HCT116 (cell line): ENCODE measurements at places on chromosomes 1 and 21.

DNA sequence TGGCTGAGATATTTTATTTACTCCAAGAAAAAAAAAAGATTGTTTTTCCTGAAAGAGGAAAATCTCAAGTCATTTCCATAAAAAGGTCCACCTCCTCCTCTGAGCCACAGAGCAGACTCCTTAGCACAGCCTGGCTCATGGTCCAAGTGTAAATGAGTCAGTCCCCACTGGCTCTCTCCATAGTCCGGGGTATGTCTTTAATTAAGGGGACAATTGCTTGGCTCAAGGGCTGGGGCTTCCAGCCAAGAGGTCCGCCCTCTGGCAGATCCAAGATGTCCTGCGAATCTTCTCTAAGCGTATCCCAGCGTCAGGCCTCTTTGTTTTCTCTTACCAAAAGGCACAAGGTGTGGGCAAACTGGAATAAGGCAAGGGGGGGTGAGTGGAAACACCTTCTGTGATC, 33.3 kb downstream of the FOXD2 start:
- no peak for DNase-seq

DNA sequence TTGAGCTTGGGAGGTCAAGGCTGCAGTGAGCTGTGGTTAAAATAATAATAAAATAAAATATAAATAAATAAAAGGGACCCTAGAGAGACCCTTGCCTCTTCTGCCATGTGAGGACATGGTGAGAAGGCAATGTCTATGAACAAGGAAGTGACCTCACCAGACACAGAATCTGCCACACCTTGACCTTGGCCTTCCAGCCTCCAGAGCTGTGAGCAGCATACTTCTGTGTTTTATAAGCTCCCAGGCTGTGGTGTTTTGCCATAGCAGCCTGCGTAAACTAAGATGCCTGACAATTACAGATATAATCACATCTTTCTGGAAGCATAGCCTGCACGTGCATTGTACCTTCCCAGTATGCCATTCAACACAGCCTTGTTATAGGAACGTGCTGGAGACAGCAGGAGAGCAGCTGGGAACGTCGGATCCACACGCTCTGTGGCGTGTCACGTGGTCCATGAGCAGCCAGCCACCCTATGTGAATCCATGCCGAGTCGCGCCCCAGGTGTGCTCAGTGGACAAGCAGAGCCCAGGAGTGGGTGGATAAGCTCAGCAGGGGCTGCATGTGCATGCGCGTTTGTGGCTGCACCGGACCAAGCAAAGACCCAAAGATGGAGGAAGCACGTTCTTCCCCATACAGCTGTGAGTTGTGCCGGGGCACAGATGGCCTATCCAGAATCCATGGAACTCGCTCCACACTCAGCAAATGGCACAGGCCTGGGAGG, 17.8 kb downstream of the WNT9A start:
- DNase-seq = no peak

DNA sequence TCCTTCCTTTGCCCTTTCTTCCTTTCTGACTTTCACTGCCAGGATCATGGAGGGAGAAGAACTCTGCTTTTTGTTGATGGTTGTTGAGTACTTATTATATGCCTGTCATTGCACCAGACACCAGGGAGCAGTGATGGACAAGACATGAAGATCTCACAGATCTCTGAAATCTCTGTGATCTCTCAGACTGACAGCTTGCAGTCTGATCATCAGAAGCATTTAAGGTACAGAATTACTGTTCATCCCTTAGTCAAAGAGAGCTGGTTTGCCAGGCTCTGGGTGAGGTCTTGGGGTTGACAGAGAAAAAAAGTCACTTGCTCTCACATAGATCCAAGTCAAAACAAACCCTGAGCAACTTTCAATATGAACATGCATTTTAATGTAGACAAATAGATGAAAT, 299.5 kb upstream of the FMN2 start:
- no peak for DNase-seq

DNA sequence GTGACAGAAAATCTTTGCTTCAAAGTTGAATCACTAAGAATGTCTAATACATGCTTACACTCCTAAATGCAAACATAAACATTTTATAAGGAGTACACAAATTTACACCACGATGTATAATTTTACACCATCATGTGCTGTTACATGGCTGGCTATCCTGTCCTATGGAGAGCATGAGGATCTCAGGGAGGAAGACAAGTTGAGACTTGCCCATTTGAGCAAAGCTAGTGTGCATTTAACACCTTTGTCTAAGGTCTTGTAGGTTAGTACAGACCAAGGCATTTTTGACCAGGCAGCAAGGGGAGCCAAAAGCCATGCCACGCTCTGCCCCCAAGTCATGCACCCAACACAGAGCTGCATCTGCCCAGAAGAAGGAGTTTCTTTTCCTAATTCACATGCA, 14.5 kb upstream of the COG2 start:
- DNase-seq = no peak

DNA sequence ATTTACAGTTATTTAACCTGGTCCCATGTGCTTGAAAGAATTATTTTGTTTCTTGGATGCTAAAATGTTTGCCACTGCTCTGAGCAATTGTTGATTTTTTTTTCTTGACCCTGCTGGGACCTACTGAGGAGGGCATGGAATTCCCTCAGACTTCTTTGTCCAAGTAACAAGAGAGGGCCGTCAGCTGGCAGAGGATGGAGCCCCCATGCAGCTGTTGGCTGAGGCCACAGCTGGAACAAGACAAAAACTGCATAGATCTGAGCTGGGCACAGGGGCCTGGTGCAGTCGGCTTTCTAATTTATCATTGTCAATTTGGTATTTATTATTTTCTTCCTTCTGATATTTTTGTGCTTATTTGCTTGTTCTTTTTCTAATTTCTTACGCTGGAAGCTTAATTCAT, 39.6 kb upstream of the ABCG1 start:
- no peak for DNase-seq

GRCh38 chr1:65471213-65471833, 50.9 kb downstream of the LEPR start:
- DNase-seq = no peak

DNA sequence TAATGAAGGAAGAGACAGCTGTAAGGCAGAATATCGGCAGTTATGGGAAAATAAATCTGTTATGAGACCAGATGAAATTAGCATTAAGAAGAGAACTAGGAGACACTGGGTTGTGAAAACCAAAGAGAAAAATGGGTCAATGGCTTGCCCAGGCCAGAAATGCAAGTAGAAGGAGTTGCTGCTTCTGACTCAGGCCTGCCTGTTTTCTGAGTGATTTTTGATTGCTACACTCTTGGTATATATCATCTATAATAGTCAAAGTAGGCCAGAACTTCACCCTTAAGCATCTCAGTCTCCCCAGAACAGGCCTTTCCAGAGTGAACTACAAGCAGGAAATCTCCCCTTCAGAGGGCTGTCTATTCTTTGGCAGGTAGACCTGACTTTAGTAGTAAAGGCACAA, 107.0 kb downstream of the NRIP1 start:
- DNase-seq = no peak

GRCh38 chr1:33482412-33482811, 10.0 kb downstream of the ZSCAN20 start:
- no peak for DNase-seq

DNA sequence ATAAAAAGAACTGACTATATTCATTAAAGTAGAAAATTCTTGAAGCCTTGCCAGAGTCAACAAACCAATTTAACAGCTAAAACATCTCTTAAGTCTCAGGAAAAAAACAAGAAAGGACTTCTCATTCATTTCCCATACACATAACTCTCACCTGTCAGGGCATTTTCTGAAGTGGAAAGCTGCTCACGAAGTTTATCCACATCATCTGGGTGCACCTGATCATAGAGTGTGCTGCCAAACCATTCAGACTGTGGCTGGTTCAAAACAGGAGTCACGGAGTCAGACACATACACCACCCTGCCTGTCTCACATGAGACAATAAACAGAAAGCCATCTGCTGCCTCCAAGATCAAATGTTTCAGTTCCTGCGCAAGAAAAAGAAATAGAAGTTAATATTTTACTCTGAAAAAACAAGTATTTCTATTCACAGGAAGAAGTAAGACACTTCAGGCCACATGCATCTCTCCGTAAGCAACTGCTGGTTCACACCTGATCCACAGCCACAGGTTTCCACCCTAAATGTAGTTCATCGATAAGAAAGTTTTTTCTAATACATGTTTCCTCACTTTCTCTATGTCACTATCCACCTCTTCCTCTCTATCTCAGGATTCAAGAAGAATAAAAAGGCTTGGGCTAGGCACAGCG, 28.2 kb upstream of the CTSK start:
- DNase-seq = no peak

DNA sequence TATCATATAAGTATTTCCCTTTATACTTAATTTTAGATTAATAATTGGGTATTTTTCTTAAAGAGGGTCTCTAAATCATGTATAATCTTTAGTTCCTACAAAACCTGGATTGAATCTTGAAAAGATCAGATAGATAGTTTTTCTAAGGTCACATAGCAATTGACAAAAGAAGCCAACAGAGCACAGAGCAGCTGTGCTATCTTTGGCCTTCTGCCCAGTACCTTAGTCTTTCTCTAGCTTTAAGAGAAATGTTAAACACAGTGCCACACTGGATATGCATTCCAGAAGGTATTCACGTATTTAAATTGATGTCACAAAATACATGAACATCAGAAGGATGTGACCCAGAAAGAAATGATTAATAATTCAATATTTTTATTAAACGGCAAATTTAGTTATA, 86.8 kb downstream of the C21orf91 start:
- DNase-seq = no peak

DNA sequence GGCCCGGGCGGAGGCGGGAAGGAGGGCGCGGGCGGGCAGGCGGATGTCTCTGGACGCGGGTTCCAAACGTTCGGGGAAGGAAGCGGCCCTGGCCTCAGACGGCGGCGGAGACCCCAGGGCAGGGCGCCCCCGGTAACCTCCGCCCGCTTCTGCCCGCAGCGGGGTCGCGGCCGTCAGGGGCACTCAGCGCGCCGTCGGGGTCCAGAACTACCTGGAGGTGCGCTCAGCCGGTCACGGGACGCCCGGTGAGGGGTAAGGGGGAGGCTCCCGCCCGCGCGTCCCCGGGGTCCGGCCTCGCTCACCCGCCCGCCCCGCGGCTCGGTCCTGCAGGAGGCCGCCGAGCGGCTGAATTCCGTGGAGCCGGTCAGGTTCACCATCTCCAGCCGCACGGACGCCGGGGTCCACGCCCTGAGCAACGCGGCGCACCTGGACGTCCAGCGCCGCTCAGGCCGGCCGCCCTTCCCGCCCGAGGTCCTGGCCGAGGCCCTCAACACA, 406 bp downstream of the PUSL1 start:
- no peak for DNase-seq

- no peak for DNase-seq
These were observed 131.2 kb upstream of the SPATA6 start for GRCh38 chr1:48603222-48603621.

DNA sequence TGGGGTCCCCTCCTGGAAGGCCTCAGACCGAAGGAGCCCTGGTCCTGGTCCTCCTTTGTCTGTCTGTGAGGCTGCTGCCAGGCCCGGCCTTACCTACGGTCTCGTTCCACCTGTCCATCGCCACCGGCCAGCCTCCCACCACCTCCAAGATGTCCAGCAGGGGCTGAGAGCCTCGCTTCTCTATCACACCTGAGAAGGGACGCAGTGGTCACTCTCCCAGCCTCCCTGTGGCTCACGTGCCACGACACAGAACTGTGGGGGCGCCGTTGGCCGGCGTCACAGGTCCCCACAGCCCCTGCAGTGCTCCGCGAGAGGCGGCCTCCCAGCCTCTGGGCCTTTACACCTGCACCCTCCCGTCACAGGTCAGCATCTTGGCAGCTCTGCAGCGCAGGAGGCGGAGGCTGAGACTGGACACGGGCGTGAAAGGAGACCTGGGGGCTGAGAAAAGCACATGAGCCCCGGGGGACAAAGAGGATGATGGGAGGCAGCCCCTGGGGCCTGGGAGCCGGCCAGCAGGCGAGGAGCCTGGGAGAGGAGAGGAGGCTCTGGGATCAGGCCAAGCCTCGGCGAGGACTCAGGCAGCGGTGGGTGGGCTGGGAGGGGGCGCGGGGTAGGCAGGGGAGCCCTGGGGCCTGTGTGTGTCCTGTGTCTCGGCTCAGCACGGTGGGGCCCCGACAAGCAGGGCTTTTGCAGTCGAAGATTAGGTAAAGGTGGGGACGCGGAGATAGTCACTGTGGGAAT, 20.5 kb downstream of the PRXL2B start:
- DNase-seq = no peak

- DNase-seq = no peak
These were observed 2018.4 kb downstream of the NCAM2 start for GRCh38 chr21:23016617-23017016.

DNA sequence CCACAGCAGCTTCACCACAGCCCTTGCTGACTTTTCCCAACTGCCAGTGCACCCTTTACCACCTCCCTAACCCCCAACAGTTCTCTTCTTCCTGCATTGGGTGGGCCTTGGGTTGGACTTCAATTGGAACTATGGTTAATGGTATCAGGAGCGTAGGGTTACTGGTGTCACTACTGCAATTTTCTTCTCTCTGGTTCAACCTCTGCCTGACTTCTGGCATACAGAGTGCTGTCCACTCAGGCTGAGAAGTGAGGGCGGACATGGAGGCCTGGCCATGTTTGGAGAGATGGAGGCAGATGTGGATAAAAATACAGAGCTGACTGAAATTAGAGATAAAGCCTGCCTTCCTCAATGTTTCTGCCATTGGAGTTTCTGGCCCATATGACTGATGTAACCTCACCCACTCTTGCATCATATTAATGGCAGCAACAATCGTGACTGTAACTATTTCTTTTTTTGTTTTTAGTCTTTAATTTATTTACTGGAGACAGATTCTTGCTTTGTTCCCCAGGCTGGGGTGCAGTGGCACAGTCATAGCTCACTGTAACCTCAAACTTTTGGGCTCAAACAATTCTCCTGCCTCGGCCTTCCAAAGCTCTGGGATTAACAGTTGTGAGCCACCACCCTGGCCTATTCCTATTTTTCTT, 87.8 kb downstream of the NAV1 start:
- DNase-seq = no peak

DNA sequence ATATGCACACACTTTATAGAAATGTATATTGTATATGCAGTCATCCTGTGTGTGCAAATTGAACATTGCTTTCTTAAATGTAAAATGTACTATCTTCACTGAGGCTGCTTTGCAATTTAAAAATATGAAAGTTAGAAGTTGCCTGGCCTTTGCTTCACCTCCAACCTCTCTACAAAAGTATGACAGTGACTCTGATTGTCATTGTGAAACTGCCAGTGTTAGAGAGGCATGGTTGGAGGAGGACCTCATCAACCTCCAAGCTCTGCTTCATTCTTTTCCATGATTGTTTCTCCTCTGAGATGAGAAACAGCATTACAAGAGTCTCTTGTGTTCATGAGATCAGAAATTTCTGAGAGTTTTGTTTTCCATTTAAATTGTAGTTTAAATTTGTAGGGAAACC, 185.5 kb downstream of the ZC3H11B start:
- DNase-seq = no peak
